Activated T-helper 1 cell treated with anti-CD3 and anti-CD28 coated beads, Interleukin-2, amount 50 U/mL, for 16 hours (primary cell): ENCODE measurements at places on chromosomes 13 and 19.

DNA sequence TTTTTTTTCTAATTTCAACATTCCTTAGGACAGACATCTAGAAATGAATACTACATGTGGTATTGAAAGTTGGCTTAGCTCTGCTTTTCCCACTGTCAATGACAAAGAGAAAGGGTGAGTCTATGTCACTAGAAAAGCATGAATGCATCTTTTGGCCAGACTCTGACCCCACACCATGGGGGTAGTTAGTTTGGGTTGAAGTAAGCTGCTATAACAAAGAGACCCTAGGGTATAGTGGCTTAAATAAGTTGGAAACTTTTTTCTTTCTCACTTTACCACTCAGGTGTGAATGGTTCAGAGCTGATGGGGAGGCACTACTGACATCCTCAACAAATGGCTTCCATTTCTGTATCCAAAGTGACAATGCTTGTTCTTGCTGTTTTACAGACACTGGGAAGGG, 161.5 kb downstream of the DLEU7 start:
- no peak for DNase-seq

- DNase-seq = peak; percentile 77
Observed at GRCh38 chr19:23395041-23395721, at the start of gene ZNF91. TSS of gene ZNF91 (minus strand) at chr19:23395471. CDS start at chr19:23395354, 117 bp downstream.

DNA sequence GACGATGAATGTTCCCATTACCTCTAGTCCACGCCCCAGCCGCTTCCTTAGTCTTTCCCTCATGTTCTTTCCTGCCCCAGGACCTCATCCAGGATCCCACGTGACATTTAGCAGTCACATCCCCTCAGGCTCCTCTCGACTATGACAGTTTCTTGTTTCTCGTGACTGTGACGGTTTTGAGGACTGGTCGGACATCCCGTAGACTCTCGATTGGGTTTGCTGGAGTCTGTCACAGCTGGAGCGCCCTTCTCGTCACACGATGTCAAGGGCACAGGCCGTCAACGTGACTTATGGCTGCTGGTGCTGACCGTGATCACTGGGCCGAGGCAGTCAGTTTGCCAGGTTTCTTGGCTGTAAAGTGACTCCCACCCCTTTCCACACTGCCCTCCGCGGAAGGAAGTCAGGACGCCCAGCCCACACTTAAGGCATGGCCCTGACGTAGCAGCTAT, 22.8 kb downstream of the ELAVL1 start:
- DNase-seq = no peak

DNA sequence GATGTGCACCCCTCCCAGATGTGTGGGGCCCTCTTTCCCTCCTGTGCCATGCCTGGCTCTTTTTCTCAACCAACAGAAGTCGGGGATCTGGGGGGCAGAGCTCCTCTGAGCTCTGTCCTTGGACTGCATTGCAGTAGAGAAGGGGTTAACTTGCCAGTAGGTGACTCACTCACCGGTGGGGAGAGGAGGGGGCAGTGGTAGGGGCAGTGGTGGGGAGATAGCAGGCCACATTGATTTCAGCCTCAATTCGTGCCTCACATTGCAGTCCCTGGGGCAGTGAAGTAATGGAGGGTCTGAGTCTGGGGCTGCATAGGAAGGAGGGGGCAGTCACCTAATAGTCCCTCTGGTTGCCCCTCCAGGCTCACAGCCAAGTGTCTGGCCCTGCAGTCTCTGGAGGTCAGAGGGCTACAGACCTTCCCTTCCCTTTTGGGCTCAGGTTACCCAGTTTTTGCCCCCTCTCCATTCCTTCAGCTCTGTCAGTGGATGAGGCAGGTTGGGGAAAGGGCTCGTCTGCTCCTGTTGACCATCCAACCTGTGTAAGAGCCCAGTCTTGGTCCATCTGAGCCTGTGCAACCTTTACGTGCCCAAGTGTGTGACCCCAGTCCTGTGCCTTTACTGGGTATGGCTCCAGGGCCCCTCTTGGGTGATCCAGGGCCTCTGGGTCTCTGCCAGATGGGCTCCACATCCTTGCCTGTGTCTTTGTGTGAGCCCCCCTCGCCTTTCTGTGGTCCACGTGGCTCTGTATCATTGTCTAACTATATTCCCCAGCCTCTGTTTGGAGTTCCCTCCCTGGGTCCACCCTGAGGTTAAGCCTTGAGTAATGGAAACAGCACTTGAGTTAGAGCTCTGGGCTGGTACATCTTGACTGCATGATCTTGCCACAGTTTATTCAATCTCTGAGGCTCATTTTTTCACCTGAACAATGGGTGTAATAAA, 13.0 kb downstream of the CIC start:
- no peak for DNase-seq

DNA sequence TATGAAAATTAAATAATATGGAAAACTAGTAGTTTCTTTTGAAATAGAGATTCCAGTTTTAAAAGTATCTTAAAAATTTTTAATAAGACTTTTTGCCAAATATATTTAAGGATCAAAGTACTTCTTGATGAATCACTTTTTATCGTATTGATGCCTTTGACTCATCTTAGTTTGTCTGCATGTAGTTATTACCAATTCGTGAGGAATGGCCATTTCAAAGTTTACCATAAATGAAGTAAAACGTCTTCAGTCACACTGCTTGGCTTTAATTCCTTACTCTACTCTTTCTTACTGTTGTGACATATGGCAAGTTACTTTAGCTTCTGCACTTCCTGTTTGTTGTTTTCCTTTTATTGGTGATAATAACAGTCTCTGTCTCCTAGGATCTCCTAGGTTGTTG, 38.3 kb downstream of the NDFIP2 start:
- DNase-seq = no peak

- no peak for DNase-seq
Observed at GRCh38 chr19:39518975-39519374, 4.0 kb downstream of the SELENOV start.

- DNase-seq = no peak
Observed at GRCh38 chr13:112256716-112257494, 119.2 kb upstream of the SPACA7 start.

GRCh38 chr19:46076951-46077814, 36.4 kb upstream of the IGFL4 start:
- DNase-seq = no peak

DNA sequence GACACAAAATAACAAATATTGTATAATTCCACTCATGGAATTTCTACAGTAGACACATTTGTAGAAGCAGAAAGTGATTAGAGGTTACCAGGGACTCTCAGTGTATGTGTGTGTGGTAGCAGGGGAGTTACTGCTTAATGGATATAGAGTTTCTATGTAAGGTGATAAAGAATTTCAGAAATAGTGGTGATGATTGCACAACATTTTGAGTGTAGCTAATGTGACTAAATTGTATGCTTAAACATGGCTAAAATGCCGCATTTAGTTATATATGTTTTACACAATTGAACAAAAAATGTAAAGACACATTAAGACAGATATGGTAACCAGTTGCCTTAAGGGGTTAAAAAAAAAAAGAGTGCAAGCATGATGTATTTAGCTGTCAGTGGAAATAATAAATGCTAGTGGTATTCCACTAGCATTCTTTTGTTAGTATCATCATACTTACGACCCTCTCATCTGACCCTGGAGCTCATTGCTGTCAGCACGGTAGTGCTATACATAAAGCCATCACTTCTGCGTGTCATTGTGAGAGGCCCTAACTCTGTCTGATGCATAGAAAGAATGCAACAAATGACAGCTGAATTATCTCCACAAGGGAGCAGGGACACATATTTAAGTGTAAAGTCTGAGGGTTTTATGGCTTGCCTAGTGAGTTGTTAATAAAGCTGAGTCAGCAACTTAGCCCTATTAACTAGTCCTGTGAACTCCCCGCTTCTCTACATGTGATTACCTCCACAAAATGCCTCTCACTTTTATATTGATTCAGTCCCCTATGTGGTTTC, 134.1 kb upstream of the RXFP2 start:
- no peak for DNase-seq

GRCh38 chr19:1156305-1156801, 17.7 kb downstream of the SBNO2 start:
- no peak for DNase-seq

DNA sequence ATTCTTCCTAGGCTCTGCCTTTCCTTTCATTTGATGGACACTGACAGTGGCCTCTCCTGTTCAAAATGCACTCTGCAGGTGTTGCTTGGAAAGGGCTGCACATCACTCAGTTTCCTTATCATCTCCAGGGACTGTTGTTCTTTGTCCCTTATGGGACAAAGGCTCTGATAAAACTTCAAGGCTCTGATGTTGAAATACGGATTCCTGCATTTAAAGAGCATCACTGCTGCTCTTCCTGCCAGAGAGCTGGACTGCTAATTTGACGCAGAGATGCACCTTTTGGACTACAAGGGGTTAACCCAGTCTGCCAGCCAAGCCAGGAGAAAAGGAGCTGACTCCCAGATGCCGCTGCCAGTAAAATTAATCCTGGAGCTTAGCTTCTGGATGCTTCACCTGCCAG, 952.1 kb downstream of the DIAPH3 start:
- no peak for DNase-seq

- no peak for DNase-seq
Observed at GRCh38 chr19:29662604-29663404, 2.5 kb upstream of the PLEKHF1 start.

- DNase-seq = no peak
Observed at GRCh38 chr13:44989941-44990340, 603 bp downstream of the GPALPP1 start.
